Stimulated activated CD4-positive, alpha-beta T cell treated with anti-CD3 and anti-CD28 coated beads, TNF-alpha, amount 100 ng/mL, for 24 hours (primary cell): ENCODE measurements at places on chromosomes 2 and 18.

GRCh38 chr2:57207191-57207590 lies 839.4 kb upstream of the VRK2 start:
- DNase-seq, result no peak

DNA sequence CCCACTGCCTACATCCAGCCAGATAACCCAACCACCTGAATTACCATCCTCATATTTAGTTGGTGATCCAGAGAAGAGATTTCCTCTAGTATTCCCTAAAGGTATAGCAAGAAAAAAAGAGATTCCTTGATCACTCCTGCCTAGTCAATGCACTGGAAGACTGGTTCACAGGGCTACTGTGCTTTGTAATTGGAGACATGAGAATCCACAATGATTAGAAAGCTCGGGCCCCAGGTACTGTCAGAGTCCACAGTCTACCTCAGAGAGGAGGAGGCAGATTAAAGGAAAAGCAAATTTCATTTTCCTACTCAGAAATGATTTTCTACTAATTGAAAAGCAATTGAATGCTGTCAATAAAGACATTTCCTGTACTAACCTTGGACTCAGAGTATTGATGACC lies 22.3 kb downstream of the SULT1C3 start:
- DNase-seq, result no peak

DNA sequence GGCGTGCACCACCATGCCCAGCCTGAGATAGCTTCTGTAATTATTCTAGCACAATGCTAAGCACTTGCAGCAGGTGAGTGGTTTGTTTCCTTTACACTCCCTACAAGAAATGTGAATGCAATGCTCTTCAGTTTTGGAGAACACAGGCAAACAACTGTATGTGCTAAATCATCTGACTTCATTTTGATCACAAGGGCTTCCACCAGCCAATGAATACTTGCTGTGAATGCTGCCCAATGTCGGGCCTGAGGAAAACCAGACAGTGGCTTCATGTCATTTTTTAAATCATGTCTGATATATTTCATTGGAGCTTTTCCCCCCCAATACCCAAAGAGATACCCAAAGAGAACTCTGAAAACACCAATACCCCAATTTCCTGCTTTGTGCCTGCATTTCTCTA lies 155.6 kb upstream of the XPO1 start:
- no peak for DNase-seq

GRCh38 chr2:138058427-138058826 lies 94.2 kb downstream of the HNMT start:
- DNase-seq, result no peak

DNA sequence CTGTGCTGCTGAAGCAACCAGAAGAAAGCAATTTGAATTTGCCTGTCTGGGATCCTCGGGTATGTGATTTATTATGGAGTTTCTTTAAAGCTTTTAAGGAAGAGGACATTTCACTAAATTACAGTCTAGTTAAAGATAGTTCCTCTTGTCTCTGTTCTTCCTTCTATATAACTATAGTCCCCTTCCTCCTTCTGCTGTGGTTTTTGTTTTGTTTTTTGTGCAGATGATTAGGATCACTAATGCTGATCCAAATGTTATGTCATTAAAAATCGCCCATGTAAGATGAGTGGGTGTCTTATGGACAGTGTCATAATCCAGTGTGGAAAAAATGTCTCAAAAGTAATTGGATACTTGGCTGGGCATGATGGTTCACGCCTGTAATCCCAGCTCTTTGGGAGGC lies 24.7 kb downstream of the PAPOLG start:
- DNase-seq, result no peak

DNA sequence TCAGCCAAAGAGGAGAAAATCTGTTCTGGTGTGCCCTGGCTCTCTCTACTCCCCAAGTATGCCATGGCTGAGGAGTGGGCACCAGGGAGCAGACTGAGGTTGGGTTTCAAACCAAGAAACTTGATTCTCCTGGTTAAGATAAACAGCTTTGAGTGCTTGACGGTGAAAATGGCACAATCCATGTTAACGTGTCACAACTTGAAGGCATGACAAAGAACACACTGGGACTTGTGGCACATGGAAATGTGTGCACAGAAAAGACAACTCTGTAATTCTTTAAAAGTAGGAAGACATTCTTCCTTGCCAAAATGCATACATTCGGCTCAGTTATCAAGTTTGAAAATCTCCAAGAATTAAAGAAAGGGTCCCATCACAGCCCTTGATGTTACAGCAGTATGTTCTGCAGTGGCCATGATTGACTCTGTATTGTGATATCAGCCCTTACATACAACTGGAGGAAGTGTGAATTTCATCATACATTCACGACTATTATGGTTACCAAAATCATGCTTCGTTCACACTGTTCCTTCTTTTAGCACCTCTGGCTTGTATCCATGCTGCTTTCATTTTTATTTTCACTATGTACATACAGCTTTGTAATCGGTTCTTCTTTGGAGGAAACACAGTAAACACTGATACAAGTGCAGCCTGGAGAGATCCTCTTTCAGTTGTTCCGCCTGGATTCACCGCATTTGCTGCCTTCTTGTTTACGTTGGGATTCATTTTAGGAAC lies 15.6 kb upstream of the ACTG2 start:
- DNase-seq, result no peak

GRCh38 chr2:180656455-180656847 lies 324.0 kb upstream of the UBE2E3 start:
- no peak for DNase-seq

- DNase-seq, result no peak
Measured at GRCh38 chr2:24558781-24559472, 67.9 kb downstream of the NCOA1 start.

DNA sequence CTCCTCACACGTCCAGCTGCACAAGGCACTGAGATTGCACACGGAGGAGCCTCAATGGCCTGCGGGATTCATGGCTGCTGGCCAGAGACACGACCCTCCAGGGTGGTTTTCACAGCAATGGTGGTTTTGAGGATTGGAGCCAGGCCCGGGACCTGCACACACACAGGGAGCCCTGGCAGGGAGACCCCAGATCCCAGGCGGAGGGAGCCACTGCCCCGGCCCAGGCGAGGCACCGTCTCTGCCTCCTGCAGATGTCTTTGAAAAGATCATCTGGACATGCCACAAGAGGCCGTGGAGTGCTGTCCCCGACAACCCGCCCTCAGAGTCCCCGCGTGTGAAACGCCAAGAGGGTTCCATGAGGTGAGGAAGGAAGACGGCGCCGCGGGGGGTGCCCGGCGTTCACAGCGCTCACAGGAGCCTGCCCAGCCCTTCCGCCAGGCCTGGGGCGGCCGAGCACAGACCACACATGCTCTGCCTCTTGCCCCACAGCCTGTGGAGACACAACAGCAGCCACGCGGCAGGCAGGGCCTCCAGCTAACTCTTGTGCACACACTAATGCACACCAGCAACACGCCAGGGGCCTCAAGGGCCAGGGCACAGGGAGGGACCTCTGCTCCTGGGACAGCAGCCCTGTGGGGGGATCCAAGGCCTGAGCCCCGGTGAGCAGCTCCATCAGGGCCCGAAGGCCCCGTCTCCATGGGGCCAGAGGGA lies 72.8 kb upstream of the CTDP1 start:
- no peak for DNase-seq

- DNase-seq, result no peak
Measured at GRCh38 chr2:60504049-60504448, 49.4 kb downstream of the BCL11A start.

- no peak for DNase-seq
Measured at GRCh38 chr2:108786008-108786353, 590 bp upstream of the CCDC138 start.

DNA sequence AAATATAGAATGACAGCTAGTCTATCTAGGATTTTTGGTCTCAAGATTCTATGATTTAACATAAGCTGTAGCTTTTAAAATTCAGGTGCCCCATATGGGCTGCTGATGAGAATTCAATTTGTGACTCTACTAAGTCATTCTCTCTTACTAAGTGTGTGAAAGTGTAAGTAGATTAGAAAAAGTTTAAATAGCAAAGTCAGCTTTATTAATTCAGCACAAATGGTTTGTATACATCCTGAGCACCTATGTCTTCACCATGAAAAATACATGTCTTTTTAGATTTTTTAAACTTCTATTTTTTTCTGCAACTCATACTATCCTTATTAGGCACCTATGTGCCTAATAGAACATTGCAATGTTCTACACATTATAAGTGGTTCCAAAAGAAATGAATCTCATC lies 157.1 kb downstream of the METTL4 start:
- DNase-seq, result no peak

GRCh38 chr2:12211326-12212175 lies 465.1 kb downstream of the LPIN1 start:
- no peak for DNase-seq

DNA sequence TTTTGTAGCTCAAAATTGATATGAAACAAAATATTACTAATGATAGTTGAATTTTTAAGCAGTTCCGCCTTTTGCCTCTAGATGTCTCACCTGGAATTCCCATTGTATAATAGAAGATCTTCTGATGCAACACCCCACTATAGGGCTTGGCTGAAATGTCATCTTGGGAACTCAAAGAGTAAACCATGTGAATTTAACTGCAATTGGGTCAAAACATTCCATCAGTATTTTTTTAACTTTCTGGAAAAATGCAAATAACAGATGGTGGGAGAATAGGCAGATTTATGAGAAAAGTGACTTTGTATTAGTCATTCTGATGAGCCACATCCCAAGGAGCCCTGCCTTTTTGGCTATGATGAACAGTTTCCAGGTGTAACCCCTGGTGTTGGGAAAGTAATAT lies 489.9 kb downstream of the NYAP2 start:
- no peak for DNase-seq

DNA sequence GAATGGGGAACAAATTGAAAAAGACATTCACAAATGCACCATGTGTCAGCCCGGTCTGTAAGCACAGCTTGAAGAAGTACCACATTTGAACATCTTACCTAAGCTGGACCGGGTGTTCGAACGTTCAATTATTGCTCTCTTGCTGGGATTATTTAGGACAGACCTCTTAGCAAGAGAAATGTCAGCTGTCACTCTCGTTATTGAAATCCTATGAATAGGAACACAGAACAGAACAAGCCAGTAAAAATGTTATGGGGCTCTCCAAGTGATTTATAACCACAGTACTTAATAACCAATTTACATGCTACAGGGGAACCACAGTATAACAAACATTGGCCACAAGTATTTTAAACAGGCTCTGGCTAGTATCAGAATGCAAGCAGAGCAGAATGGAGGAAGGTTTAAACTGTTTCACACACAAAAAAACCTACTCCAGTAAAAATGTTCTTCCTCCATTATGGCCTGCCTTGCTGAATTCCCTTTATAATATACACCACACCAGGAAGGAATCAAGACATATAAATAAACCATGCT lies 32.5 kb upstream of the ARL5A start:
- DNase-seq, result no peak
